T-helper 1 cell (primary cell): ENCODE measurements at places on chromosomes 7 and 10.

DNA sequence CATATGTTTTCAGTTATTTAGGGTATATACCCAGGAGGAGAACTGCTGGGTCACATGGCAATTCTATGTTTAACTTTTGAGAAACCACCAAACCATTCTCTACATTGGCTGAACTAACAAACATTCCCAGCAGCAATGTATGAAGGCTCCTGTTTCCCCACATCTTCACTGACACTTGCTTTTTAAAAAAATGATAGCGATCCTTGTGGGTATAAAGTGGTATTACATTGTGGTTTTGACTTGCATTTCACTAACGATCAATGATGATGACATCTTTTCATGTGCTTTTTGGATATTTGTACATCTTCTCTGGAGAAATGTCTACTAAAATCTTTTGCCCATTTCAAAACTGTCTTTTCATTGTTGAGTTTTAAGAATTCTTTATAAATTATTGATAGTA, 51.2 kb upstream of the ANAPC16 start:
- DNase-seq: no peak

DNA sequence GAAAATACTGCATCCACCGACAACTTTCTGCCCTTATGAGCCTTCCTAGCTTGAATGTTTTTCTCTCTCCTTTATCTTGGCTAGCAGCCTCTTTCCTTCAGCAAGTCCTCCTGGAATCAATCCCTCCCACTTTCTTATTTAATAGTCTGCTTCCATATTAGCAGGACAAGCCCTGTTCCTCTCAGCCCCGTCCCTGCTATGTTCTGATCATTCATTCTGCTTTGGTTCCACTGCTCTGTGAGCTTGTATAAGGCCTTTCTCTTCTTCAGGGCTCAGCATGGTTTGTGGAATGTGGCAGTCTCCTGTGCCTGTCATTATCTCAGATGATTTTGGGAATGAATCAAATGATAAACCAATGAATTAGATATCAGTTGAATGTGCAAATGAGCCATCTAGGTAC, 420.1 kb downstream of the DPP6 start:
- DNase-seq: no peak

DNA sequence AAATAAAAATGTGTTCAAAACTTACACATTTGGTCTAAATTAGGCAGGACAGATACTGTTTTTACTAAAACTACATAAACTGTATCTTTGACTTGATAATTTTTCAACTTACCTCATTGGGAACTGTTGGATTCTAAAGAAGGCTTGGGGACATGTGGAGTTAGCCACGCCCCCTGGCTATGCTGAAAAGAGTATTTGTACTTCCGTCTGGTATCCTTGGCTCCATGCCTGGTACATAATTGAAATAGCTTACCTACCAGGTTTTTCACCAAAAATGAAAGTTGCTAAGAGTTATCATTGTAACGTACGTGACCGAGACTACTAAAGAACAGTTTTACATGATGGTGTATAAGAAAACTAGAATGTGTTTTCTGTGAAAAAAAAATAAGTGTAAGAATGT, 604.8 kb upstream of the IGFBP3 start:
- no peak for DNase-seq

DNA sequence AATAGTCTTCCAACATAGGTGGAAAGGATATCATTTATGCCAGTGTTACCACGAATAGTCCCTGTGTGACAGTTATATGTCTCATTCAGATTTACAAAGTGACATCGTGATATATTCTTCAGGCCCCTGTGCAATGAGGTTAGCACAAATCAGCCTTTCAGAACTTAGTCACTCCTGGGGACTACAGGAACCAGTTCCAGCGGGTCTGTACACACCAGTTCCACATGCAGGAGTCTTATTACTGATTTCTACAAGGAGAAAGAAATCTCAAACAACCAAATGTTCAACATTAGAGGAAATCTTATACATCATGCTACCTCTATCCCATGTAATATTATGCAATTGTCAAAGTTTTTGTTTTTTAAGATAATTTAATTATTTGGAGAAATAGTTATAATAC, 4.4 kb upstream of the WDR91 start:
- DNase-seq: no peak

GRCh38 chr10:88256886-88257285, 326.2 kb downstream of the RNLS start:
- no peak for DNase-seq

GRCh38 chr10:101525848-101526247, 62.2 kb downstream of the POLL start:
- DNase-seq: no peak

- DNase-seq: no peak
These were observed 123.9 kb upstream of the MGMT start for GRCh38 chr10:129343141-129343540.

DNA sequence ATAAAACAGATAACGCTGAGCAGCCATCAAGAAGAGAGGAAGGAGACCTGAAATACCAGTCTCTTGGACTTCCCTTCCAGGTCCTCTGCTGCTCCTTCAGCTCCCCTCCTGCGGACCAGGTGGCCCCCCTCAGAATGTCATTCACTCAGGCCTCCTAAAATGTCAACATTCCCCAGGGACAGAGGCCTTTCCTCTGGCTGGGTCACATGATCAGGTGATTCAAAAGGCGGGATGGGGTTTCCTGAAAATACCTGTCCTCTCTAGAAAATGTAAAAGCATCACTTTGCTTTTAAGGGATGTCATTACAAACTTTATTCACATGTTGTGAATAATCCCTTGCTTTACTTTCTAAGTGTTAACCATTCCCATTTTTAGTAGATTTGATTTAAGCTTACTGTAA, 311.1 kb downstream of the INHBA start:
- DNase-seq: no peak

GRCh38 chr7:153954477-153954876, 97.7 kb upstream of the DPP6 start:
- DNase-seq: no peak

DNA sequence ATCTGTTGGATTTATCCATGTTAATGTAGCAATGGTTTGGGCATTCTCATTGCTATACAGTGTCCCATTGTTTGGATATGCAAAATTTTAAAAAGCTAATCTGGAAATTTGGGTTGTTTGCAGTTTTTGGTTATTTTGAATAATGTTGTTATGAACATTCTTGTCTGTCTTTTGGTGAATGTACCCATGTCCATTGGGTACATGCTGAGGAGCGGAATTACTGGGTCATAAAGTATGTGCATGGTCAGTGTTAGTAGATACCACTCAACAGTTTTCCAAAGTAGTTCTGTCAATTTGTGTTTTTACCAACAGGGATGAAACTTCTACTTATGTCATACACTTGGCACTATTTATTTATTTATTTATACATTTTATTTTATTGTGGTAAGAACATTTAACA, 153.9 kb downstream of the LRMDA start:
- DNase-seq: no peak

DNA sequence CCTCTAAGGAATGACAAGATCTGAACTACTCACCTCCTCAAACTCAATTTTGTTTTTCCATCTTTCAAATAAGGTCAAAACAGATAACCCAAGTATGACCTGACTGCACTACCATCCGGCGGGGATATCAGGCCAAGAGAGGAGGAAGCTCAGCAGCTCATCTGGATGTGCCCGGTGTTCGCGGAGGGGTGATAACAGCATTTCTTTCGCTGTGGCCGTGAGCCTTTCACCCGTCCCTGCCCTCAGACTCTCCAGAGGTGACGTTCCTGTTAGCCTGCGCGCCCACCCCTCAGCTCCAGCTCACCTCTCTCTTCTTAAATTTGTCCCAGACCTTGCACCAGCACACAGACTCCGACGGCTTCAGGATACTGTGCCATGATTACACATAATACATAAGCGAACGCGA, 526 bp downstream of the ZNF248 start:
- no peak for DNase-seq

- DNase-seq: no peak
These were observed 21.2 kb downstream of the HEPACAM2 start for GRCh38 chr7:93205046-93205445.

DNA sequence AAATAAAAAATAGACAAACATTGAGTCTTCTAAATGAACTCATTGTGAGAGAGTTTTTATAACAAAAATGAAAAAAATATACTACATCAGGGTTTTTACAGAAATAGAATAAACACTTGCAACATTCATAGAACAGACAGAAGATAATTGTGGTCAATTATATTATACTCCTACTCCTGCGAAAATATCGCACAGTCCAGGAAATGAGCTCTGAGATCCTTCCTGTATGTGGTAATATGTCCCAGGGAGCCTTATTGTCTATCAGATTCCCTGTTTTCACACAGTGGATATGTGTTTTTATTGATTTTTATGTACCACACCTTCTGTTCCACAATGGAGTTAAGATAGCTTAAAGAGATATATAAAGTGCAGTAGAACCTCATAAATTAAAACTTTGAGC, 27.5 kb upstream of the RELN start:
- DNase-seq: no peak

DNA sequence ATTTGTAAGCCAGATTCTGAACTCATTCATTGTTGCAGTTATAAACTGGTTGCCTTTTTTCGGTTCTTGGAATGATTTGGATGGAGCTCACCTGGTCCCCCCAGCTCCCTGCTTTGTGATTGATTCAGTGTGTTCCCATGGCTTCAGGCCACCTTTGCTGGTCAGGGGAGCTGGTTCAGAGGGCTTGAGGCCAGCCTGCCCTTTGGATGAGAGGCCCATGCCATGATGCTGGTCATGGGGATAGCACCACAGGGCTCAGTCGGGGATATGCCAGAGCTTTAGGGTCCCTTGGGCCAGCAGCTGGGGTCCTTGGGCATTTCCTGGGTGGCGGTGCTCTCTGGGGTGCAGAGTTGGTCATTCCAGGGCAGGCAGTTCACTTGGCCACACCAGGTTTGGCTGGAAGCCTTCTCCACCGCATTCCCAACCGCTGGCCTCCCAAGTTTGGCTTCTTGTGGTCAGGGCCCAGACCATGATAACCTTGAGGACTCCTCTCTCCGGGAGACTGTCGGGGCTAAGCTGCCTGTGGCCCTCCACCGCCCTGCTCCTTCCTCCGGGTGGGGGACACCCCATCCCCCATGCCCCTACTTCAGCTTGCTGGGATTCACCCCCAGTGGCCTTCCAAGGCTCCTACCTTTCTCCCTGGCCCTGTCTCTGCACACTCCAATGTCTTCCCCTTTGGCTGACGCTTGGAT, 65.1 kb downstream of the MGMT start:
- DNase-seq: no peak

DNA sequence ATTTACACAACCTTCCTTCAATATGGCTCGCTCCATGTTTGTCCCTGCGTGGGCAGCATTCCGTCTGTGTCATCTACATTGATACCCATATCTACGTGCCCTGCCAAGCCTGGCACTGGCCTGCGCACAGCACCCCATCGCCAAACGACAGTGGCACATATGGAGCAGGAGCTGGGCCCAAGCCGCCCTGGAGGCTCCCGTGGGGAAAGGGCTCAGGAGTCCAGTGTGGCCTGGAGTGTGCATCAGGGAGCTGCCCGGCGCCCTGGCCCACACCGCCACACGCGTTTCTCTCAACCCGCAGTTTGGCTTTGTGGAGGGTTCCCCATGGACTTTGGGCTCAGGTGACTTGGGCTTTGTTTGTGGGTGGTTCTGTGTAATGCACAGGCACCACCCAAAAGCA, 273.2 kb downstream of the PTPRN2 start:
- no peak for DNase-seq

DNA sequence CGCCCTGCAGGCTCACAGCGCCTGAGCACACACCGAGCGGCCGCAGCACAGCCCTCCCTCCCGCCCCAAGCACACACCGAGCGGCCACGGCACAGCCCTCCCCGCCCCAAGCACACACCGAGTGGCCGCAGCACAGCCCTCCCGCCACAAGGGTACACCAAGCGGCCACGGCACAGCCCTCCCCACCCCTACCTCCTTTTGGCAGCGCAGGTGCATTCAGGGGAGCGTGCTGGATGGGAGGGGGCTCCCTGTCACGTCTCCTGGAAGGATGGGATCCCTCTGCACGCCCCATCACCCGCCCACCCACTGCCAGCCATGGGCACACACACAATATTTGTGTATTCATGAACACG, 482.6 kb downstream of the DNAJB6 start:
- no peak for DNase-seq

GRCh38 chr10:124665980-124666379, 78.2 kb downstream of the FAM53B start:
- no peak for DNase-seq
